ENCODE measurements at places on chromosomes 11 and 22.

DNA sequence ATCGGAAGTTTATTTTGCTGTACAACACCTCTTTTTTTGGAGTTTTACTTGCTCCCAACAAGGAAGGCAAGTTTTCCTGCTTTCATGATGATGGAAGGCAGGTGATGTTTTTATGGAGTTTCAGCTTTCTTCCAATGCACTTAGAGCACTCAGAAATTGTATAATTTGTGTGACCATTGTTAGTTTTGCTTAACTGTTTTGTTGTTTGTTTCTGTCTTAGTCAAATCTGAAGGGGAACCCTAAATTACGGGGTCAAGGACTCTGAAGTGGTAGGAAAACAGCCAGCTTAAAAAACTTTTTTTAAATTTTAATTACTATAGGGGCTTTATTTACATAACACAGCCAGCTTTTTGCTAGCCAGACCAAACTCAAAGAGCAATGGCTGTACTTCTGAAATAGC lies 14.7 kb downstream of the APOL6 start:
- no peak for DNase-seq

- no peak for DNase-seq
Measured at GRCh38 chr11:3929649-3930048, 74.2 kb downstream of the STIM1 start.

GRCh38 chr22:43862074-43862881 lies at the start of gene SULT4A1:
Gene SULT4A1, minus strand, starts transcription at chr22:43862513. Its CDS starts 131 bp downstream, at chr22:43862382.
- no peak for DNase-seq

- DNase-seq, result peak; percentile 34
Measured at GRCh38 chr11:127345819-127346459, 345.4 kb upstream of the KIRREL3 start.

DNA sequence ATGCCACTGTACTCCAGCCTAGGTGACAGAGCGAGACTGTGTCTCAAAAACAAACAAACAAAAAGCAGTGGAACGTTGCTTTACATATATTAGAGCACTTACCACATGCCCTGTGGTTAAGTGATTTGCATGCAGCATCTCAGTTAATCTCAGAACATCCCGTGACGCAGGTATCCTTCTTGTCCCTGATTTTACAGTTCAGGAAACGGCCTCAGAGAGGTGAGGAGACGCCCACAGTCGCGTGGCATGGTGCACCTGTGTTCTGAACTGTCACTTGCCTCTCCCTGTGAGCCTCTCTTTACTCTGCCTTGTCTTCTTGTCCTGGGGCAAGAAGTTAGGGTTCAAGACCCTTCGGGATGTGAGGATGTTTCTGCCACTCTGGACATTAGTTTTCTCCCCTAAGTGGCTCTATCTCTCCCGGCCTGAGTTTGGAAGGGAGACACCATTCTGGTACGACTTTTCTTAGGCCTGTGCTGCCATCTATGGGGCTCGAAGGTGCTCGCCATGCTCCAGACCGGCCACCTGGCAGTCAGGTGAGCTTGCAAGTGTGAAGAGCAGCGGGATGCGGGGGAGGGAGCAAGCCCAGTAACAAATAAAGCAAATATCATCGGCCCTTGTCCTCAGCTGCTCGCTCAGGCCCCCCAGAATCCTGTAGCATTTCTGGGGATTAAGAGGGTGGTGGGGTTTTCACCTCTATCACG lies 25.6 kb downstream of the YWHAH start:
- peak; percentile 82 for DNase-seq

DNA sequence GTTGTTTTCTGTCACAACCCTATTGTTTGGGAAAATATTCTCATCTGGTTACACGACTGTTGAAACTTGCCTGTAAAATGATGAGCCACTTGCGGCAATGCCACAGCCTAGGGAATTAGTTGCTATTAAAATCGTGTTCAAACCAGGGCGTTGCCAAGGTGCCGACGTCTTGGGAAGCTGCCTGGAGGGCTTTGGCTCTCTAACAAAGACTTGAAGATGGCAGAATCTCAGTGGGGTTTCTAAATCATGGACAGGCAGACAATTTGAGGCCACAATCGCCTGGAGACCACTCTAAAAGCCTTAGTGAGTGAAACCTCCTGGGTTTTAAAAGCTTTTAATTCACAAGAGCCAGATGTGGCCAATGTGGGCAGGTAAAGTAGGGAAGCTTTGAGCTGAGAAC lies 117.2 kb upstream of the BMAL1 start:
- DNase-seq, result no peak

GRCh38 chr22:45627489-45628233 lies 44.0 kb upstream of the ATXN10 start:
- no peak for DNase-seq

- DNase-seq, result no peak
Measured at GRCh38 chr11:3225159-3225758, 6.6 kb upstream of the MRGPRG start.

DNA sequence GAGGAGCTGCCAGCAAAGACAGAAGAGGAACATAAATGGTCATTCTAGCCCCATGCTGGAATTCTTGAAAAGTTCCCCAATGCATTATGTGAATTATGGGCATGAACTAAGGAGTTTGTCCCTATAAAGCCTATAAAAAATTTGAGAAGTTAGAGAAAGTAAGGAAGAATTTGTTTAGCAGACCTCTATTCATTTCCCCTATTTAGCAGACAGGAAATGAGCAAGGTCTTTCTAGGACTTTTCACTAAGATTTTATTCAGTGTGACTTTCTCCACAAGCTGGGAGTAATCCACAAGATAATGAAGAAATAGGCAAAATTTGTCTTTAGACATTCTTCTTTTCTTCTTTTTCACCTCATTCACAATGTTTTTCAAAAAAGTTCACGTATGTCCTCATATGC lies 20.0 kb downstream of the PRRG4 start:
- no peak for DNase-seq

- DNase-seq, result no peak
Measured at GRCh38 chr22:19811211-19811621, 43.5 kb downstream of the GNB1L start.

DNA sequence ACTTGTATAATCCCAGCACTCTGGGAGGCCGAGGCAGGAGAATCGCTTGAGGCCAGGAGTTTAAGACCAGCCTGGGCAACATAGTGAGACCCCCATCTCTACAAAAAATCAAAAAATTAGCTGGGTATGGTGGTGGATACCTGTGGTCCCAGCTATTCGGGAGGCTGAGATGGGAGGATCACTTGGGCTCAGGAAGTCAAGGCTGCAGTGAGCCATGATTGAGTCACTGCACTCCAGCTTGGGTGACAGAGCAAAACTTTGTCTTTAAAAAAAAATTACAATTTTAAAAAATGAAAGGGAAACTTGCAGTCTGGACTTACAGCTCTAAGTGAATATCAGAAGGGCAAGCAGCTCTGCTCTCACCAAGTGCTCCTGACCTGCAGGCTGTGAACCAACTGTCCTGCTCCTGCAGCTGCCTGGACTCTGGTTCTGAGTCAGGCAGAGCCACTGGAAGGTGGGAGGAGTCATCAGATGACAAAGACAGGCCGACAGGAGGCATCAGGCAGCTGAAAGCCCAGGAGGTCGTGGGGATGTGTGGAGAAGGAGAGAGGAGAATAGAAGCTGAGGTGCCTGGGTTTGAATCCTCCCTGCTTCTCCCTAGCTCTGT lies 9.6 kb downstream of the SMTNL1 start:
- DNase-seq, result peak; percentile 63

DNA sequence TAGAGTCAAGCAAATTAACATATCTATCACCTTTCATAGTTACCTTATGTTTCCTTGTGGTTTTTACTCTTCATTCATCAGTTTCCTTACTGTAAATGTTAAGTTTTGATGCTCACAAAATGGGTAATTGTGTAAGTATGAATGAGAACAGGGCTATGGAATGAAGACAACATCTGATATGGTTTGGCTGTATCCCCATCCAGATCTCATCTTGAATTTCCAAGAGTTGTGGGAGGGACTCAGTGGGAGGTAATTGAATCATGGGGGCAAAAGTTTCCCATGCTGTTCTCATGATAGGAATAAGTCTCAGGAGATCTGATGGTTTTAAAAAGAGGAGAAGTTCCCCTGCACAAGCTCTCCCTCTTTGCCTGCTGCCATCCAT lies 107.6 kb downstream of the CCDC34 start:
- DNase-seq, result no peak

GRCh38 chr11:44770401-44770800 lies 43.6 kb downstream of the TSPAN18 start:
- no peak for DNase-seq

Data from GM12865 (cell line).